ENCODE measurements at places on chromosomes 13 and 19. TPM values are rescaled to one million over a fixed set of nuclear protein-coding genes. Genes with fewer than 3 reads are reported as not detected.

GRCh38 chr13:73492811-73493210 is 434.0 kb downstream of the KLF5 start:
- no peak for DNase-seq

DNA sequence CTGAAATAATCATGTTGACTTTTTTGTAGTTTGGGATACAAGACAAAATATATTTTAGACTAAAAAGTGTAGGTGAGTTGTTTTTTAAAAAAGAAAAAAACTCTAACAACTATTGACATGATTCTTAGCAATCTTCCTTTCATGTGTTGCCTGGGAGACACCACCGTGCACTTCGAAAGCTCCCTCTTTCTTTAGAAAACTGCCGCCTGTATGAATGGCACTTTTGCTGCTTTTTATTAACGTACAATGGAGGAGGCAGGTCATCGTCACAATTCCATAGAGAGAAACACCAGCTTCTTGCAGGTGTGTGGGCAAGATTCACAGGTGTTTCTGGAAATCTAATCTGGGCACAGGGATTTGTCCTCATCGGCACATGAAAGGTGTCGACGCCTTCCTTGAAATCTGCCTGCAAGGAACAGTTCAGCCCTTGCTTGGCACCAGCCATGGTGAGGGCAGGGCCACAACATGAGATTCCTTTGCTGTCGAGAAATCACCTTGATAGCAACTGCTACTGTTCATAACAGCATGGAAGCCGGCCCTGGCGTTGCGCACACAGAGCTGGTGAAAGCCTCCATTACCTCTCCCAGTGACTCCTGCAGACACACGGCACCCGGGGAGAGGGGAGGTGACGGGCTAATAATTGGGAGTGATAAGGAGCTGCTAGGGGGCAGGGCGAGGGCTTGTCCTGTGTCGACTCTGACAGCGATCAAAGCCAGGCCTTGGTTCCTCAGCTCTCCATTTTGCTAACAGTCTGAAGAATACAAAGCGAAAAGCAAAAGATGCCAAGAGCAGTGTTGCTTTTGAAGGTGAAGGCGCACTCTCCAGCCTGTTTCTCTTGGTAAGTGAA is 66.5 kb downstream of the EFNB2 start:
- no peak for DNase-seq

DNA sequence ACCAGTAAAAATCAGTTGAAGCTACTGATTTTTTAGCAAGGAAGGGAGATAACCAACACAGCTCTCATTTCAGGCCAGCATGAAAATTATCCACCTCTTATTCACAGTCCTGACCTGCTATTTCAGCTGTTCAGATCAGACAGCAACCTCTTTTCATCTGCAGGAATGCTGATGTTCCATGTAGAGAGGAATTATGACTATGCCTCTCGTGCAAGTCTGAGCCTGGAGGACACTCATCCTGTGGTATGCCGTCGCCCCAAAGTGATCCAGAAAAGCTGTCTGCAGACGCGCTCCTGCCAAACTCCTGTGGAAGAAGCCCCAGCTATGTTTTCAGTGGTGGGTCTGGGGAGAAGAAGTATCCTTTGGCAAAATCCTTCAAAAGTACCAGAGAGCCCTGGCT is 563.5 kb upstream of the SLITRK1 start:
- no peak for DNase-seq

PEG3 gene
- 122 TPM for polyA plus RNA-seq

EDNRB gene
- polyA plus RNA-seq, result 68.2 TPM

- no peak for DNase-seq
Observed at GRCh38 chr13:24145240-24145639, 15.3 kb upstream of the SPATA13 start.

- no peak for DNase-seq
Observed at GRCh38 chr13:102212729-102213128, 189.1 kb downstream of the FGF14 start.

DNA sequence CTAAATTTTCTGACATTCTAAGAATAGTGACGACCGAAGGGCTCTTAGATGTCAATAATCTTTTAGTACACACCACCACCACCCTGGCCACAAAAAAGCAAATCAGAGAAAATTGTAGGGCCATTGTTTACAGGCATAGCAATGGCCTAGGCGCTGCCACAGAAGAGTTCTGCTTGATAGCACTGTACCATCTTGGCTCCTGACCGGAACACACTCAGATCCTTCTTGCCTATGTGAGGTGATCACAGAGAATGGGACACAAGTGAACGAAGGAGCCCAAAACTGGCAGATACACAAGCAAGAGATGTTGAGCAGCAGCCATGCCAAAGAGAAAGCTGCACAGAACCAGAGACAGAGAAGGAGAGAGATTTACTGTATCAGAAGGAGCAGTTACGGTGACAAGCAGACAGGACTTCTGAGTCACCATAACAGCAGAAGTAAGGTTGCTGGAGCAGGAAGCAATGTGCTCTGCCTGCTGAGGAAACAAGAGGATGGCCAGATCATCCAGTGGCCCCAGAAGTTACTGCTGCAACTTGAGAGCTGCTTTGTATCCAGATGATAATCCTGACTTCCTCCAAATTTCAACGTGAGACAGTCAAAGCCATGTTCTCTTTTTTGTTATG is 105.2 kb downstream of the SLITRK6 start:
- DNase-seq, result no peak

- DNase-seq, result no peak
Observed at GRCh38 chr13:113040031-113040430, 65.6 kb upstream of the F7 start.

ZNF805 gene
- 7.6 TPM for polyA plus RNA-seq

DNA sequence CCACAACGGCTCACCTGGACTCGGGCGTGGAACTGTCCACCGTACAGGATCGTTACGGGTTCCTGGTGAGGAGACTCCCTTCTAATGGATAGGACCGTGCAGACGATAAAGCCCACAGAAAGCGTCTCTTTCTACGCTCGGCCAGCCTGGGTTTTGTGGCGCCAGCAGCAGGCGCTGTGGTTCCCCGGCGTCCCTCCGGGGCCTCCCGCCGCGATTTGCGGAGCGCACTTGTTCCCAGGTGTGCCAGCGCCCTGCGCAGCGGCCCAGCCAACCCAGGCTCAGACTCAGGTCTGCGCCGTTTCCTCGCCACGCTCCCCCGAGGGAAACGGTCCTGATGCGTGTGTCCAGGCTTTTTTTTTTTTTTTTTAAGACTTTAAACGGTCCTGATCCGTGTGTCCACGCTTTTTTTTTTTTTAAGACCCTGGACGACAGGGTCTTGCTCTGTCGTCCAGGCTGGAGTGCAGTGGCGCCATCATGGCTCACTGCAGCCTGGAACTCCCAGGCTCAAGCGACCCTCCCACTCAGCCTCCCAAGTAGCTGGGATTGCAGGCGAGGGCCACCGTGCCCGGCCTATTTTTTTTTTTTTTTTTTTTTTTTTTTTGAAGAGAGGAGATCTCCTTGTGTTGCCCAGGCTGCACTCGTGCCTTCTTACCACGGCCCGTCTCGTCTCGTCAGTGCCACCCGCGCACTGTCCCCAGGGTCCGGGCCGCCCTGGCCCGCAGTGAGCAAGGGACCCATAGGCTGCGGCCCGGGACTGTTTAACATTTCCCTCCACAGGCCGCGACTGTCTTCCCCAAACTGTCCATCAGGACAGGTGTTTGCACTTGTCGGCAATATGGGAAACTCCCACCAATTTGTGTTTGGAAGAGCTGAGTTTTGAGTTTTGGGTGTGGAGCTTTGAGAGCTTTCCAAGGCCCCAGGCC is 23.8 kb downstream of the GJA3 start:
- no peak for DNase-seq
